Activated CD4-positive, alpha-beta T cell treated with anti-CD3 and anti-CD28 coated beads, Interleukin-2, amount 50 U/mL, for 24 hours (primary cell): ENCODE measurements at places on chromosomes 2 and 18.

- DNase-seq = no peak
Observed at GRCh38 chr2:236899146-236899545, 186.5 kb upstream of the COPS8 start.

- DNase-seq = no peak
Observed at GRCh38 chr2:142885543-142885942, 8.1 kb downstream of the KYNU start.

GRCh38 chr2:174078275-174078674 lies 113.1 kb upstream of the SP3 start:
- DNase-seq = no peak

DNA sequence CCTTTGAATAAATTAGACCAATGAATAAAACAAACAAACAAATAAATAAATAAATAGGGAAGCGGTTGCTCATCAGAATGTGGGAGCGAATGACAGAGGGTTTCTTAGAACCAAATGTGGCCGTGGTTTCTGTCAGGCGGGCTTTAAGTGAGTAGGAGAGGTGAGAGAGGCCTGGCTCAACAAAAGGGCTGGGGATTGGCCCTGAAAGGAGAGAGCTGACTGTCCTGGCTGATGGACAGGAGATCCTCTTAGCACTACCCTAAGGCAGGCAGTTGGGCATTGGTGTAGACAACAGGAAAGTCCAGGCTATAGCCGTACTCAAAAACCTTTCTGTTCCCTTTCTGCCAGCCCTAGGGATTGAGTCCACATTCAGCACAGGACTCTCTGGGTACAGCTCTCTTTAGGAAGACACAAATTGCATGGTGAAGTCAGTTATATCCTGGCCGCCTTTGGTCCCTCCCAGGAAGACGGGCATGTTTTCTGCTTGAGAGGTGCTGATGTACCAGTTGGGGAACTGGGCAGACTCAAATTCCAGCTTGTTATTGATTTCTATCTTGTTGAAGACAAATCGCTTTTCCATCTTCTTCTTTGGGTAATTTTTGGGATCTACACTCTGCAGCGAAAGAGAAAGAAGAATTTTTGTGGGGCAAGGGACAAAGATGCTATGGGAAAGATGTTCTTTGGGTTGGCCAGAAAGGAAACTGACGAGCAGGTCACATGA lies 6.5 kb downstream of the IL1B start:
- no peak for DNase-seq

- DNase-seq = no peak
Observed at GRCh38 chr2:60880643-60881046, 729 bp upstream of the REL start.
